ENCODE measurements at places on chromosomes 12 and 14. TPM values are rescaled to one million over a fixed set of nuclear protein-coding genes. Genes with fewer than 3 reads are reported as not detected.

DNA sequence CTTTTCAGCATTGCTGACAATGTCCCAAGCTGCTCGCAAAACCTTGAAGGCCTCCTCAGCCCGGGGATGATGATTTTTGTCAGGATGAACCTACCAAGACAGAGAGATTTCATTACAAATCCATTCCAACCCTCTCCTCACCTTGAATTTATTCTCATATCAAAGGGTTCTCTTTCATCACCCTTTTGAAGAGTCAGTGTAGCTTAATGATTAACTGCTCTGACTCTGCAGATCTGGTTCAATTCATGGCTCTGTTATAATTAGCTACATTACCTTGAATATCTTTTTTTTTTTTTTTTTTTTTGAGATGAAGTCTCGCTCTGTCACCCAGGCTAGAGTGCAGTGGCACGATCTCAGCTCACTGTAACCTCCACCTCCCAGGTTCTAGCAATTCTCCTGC, 5.6 kb downstream of the ORMDL2 start:
- DNase-seq, result no peak

DNA sequence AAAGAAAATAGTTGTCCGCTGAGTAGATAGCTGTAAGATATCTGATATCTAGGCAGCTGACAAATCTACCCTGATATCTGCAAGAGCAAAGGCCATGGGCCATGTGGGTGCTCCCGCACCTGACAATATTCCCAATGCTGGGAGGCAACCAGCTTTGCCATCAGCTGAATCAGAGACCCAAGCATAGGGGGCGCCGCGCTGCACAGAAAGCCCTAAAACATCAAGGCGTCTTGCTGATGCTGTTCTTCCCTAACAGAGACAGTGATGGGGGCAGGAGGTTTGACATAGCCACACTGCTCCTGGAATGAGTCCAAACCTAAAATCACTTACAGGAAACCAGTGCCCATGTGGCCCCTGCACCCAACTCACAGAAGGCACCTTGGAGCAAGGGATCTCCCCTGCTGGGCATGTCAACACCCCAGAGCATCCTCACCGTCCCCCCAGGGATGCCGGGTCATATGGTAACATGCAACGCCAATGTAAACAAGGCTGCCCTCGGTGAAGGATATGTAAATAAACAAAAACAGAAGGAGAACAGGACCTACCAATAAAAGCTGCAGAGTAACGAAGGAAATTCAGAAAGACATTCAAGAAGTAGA, 199.5 kb downstream of the TMEM132D start:
- no peak for DNase-seq

GRCh38 chr14:59075506-59075905, 113.0 kb upstream of the DAAM1 start:
- no peak for DNase-seq

- no peak for DNase-seq
These were observed 13.5 kb upstream of the CYP46A1 start for GRCh38 chr14:99670361-99671234.

- DNase-seq, result no peak
These were observed 121.9 kb downstream of the DNAI7 start for GRCh38 chr12:25072906-25073650.

DNA sequence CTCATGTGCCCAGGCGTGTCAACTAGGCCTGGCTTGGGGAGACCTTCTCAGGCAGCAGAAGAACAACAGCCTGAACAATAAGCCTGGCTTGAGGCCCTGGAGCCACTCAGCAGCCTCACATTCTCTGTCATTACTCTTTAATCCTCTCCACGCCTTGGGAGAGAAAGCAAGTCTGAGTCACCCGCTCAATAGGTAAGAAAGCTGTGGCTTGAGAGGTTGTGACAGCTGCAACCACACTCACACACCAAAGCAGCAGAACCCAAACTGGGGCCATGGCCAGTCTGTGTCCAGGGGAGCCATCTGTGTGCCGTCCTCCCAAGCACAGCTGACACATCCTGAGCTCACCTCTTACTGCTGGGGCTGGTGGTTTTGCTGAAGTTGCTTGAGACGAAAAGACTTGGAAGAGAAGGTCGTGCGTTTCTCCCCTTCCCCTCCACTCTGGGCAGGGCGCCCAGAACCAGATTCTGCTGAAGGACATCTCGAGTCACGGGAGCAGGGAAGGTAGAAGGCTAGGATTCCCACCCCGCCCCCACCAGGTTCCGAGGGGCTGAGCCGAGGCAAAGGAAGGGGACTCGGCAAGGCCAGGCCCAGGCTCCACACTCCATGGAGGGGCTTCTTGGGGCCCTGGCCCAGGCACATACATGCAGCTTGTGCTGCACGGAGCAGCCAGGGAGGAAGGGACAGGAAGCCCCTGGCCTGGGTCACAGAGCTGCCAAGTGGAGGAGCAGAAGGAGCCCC, 5.5 kb downstream of the TMEM63C start:
- DNase-seq, result no peak

GRCh38 chr12:74441872-74442271, 95.8 kb upstream of the ATXN7L3B start:
- DNase-seq, result no peak

- peak; percentile 11 for DNase-seq
These were observed 117.2 kb upstream of the DIO3 start for GRCh38 chr14:101444116-101444515.

GRCh38 chr12:96237465-96238077, 43.4 kb downstream of the ELK3 start:
- DNase-seq, result peak; percentile 96

DNA sequence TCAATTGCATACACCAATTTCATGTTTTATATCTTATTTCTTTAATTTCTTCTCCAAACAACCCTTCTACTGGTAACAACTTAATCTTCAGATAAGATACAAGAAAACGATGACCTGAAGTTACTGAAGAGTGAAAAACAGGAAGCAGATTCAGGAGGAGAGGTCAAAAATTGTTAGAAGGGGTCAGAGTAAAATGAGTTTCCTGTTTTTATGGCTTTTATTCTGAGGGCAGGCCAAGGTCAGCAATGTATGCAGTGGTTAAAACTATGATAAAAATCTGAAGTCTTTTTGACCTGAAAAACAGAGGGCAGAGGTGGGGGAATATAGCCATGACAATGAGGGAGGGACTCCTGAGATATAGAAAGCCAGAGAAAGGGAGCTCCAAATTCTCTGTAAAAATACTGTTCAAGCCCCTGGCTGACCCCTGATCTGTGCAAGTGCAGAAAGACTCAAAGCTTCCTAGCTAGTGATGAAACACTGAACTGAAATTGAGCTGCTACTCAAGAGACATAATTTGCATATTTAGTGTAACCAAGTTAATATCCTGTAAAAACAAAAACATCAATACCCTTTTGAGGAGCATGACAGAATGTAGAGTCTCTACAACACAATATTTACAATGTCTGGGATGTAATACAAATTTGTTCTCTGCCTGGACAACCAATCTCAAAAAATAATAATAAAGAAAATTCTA, 514.3 kb upstream of the SEL1L start:
- DNase-seq, result no peak

DNA sequence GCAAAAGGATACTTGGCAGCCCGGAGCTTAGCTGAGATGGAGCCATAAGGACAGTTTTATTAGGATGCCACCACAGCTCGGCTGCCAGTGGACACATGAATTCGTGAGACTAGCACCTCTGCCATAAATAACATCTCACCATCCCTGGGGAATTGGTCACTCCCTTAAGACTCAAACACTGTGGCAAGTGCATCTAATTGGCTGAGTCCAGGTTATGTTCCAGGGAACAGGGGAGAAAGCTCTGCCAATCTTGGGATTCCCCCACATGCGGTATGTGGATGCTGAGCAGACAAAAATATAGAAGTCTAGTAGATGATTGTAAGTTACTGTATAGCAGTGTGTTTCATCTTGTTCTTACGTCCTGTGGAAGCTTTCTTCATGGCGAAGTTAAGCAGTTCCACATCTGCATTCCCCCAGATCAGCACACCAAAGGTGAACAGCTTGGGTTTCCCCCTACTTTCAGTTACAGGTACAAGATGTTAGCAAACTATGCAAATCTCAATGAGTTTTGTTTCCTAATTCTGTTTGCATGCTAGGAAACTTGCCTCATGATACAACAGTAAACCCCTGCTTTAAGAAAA, 131.1 kb downstream of the ETV6 start:
- no peak for DNase-seq

DNA sequence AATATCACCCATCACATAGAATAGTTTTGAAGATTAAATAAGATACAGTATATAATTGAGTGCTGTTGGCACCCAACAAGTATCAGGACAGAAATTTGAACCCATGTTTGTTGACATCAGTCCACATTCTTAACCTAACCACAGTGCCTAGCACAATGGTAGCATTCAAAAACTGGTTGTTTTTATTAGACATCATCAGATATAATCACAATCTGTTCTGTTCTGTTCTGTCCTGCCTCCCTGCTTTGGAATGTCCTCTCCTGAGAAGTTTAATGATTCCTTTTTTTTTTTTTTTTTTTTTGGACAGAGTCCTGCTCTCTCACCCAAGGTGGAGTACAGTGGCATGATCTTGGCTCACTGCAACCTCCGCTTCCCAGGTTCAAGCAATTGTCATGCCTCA, 476.6 kb downstream of the RMST start:
- no peak for DNase-seq

- DNase-seq, result no peak
These were observed 2.7 kb downstream of the APOLD1 start for GRCh38 chr12:12788131-12788530.

The CTSG gene
- not detected for total RNA-seq

The FOXA1 gene
- not detected for total RNA-seq

The KRT77 gene
- not detected for total RNA-seq

The CBX5 gene
- 68.7 TPM for total RNA-seq

The KRT73 gene
- not detected for total RNA-seq

The KIF5A gene
- 1.3 TPM for total RNA-seq

The ZC3H10 gene
- total RNA-seq, result 3.9 TPM

The CLEC2A gene
- total RNA-seq, result not detected

The RTL1 gene
- total RNA-seq, result not detected

The DIO2 gene
- 31.5 TPM for total RNA-seq
